ENCODE measurements at places on chromosomes 13 and 19.

- DNase-seq: no peak
Measured at GRCh38 chr13:107373551-107373950, 805.6 kb upstream of the ARGLU1 start.

- DNase-seq: no peak
Measured at GRCh38 chr19:50739914-50740426, 16.8 kb downstream of the CLEC11A start.

DNA sequence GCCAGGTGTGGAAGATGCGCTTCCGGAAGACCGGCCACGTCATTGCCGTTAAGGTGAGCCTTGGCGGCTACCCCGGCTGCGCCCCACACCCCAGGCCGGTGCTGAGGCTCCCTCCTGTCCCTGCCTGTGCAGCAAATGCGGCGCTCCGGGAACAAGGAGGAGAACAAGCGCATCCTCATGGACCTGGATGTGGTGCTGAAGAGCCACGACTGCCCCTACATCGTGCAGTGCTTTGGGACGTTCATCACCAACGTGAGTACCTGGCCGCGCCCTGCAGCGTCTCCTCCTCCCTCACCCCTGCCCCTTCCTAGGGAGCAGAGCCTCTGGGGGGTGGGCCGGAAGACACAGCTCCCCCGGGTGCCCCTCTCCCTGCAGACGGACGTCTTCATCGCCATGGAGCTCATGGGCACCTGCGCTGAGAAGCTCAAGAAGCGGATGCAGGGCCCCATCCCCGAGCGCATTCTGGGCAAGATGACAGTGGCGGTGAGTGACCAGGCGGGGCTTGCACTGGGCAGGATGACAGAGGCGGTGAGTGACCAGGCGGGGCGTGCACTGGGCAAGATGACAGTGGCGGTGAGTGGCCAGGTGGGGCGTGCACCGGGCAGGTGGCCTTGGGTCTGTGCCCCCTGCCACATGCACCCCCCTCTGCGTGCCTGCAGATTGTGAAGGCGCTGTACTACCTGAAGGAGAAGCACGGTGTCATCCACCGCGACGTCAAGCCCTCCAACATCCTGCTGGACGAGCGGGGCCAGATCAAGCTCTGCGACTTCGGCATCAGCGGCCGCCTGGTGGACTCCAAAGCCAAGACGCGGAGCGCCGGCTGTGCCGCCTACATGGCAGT lies 4.1 kb upstream of the TGFBR3L start:
- no peak for DNase-seq

DNA sequence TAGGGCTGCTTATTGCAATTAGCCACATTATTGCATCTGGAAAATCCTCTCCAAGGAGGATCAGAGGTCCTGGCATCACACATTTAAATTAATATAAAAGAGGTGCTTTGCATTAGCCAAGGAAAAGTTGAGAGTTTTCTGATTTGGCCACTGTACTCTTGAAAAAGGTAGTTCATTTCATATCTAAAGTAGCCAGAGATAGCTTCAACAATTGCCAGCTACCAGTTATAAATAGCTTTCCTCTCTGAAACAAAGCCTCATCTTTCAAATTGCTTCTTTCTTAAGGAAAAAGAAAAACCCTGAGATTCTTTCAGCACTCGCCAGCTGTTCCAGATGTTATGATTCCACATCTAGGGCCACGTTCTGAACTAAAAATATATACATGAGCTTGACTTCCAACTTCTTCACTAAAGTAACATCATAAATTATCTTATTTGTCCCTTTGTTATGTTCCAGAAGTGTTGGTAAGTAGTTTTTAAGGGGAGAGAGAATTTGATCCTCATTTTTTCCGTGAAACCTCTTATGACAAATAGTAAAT lies 69.6 kb downstream of the ERCC5 start:
- DNase-seq: no peak

DNA sequence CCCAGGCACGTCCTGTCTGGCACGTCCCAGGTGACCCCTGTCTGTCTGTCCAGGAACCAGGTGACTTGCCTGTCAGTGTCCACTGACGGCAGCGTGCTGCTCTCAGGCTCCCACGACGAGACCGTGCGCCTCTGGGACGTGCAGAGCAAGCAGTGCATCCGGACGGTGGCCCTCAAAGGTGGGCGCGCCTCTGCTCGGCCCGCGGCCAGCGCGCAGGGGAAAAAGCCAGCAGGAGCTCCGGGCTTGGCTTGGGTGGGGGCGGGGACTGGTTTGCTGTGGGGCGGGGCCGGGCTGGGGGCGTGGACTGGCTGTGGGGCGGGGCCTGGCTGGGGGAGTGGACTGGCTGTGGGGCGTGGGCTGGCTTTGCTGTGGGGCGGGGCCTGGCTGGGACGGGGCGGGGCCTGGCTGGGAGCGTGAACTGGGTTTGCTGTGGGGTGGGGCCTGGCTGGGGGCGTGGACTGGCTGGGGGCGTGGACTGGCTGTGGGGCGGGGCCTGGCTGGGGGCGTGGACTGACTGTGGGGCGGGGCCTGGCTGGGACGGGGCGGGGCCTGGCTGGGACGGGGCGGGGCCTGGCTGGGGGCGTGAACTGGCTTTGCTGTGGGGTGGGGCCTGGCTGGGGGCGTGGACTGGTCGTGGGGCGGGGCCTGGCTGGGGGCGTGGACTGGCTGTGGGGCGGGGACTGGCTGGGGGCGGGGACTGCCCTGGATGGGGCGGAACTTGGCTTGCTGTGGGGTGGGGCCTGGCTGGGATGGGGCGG lies 7.2 kb downstream of the WDR18 start:
- DNase-seq: no peak

DNA sequence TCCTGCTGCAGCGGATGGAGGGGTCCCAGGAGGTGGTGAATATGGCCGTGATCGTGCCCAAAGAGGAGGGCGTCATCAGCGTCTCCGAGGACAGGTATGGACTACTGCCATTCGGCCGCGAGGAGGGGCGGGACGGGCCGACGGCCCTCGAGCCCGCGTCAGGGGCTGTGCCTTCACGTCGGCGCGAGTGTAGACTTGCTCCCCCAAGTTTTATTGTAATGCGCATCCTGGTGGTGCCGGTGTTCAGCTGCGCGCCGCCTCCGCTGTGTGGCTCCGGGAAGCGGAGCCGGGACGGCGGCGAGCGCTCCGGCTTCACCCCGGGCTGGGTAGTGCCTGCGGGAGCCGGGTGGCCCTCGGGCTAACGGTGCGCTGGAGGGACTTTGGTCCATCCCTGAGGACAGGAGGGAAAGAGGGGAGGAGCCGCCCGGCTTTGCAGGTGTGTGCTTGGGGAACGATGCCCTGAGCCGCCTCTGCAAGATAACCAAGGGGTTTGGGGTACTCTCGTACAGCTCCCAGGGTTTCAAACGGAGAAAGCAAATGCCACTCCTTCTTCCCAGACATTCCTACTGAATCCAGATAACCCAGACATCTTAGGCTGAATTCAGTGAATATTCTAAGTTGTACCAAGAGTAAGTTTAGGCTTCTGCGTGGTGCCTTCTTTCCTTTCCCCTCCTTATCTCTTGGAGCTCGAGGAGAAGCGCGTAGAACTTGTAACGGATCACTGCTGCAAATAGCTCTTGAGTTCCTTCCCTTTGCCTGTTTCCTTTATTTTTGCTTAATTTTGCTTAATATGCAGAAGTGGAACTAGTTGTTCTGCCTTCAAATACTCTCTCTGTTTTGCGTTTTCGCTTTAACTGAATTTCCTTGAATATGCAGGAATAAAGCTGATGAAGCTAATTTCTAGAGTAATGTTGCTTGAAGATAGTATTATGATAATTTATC lies 740 bp downstream of the WDFY2 start:
- no peak for DNase-seq

DNA sequence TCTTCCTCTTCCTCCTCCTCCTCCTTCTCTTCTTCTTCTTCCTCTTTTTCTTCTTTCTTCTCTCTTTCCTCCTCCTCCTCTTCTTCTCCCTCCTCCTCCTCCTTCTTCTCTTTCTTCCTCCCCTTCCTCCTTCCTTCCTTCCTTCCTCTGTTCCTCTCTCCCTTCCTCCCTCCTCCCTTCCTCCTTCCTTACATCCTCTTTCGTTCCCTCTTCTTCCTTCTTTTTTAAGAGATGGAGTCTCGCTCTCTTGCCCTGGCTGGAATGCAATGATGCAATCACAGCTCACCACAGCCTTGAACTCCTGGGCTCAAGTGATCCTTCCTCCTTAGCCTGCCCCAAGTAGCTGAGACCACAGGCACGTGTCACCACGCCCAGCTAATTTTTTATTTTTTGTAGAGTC lies 13.2 kb downstream of the EHD2 start:
- DNase-seq: no peak

DNA sequence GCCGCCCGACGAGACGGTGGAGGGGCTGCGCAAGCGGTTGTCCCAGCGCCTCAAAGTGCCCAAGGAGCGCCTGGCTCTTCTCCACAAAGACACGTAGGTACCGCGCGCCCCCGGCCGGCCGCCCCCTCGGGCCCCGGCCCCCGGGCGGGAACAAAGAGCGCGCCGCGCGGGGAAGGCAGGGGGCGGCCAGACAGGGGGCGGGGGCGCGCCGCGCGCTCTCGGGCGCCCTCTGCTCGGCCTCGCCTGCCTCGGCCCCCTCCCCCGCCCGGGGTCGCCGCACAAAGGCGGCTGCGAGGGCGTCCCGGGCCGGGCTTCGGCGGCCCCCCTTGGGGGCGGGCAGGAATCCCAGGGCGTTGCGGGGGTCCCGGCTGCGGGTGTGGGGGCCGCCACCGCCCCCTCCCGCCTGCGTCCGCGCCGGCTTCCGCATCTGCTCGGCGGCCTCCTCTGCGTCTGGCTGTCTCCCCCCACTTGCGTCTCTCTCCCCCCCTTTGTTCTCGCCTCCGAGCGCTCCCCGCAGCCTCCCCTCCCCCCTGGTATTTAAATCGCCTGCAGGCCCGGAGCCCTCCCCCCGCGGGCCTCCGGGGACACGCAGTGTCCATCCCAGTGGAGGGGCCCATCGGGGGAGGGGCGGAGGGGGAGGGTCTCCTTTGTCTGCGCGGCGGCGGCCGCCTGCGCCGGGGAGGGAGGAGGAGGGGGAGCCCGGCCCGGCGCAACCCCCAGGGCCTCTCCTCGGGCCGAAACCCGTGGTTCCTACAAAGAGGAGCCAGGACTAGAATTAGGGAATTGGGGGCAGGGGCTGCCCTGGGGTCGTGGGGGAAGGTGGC lies 2.3 kb downstream of the MIDN start:
- DNase-seq: no peak

- no peak for DNase-seq
Measured at GRCh38 chr13:46097015-46097414, 7.8 kb downstream of the CPB2 start.

DNA sequence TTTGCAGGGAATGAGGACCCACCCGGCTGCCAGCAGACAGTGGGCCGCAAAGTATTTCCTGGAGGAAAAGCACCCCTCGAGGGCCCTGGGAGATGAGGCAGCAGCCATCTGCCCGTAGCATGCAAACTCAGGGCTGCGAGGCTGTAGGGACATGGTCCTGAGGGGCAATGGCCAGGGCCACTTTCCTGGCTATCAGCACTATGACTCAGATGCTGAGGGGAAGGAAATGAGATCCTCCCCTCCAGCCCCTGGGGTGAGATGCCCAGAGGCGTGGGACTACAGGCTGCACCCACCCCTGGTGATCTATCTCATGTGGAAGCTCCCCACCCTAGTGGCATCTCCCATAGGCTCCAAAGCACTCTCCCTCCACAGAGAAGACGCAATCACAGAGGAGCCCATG lies 80.1 kb downstream of the SLC7A1 start:
- no peak for DNase-seq

- DNase-seq: no peak
Measured at GRCh38 chr13:27959976-27960361, 9.1 kb downstream of the CDX2 start.

DNA sequence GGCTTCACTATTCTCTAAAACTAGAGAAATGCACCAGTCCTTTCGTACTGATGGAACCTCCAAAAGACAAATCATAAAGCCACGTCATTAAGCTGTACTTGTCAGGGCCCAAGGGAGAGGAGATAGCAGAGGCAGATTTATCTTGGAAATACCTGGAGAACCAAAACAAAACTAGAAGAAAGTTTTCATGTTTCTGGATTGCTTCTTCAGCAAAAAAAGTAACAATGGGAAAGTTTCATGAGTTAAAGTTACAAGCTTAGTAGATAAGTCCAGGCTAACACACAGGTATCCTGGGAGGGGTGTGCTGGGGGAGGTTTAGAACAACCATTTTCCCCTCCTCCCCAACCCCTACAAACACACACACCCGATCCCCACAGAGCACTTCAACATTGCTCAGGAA lies 21.6 kb downstream of the RANBP3 start:
- no peak for DNase-seq

GRCh38 chr13:54592201-54592600 lies 1563.6 kb downstream of the OLFM4 start:
- DNase-seq: no peak
